ENCODE measurements at places on chromosomes 2 and 18.

DNA sequence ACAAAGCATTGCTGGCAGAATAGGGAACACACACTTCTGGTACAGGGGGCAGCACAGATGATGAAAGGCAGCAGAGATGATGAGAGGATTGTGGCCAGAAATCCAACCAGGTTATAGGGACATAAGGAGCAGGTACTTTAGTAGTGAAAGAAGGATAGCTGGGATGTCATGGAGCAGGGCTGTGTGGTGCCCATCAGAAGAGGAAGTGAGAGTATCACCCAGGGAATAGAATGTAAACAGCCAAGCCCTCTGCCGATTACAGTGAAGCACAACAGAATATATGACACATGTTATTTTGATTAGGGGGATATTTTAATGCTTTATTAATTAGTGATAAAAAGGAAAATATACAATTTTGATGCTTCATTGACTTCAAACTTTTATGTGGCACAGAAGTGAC lies 883.4 kb upstream of the CDH2 start:
- no peak for DNase-seq

- no peak for DNase-seq
Observed at GRCh38 chr2:217098435-217098834, 238.6 kb upstream of the TNP1 start.

DNA sequence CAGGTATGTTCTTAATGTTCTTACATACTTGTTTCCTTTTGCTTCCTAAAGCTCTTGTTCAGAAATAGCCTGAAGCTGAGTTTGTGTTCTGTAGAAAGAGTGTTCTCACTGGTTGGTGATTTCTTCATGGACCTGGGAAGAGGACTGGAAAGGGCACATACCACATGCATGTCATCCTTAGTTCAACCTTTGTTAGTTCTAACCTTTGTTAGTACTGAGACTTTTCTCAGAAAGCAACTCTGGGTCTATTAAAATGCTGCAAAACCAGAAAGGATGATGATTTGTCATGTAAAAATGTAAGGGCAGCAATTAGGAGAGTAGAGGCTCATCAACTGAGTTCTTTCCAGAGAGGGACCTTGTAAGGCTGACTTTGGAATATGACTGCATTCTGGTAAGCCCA lies 2.5 kb upstream of the FAP start:
- DNase-seq, result no peak

- DNase-seq, result no peak
Observed at GRCh38 chr2:177445200-177445599, 52.6 kb downstream of the AGPS start.

GRCh38 chr18:77676910-77677309 lies 427.3 kb downstream of the GALR1 start:
- DNase-seq, result no peak

DNA sequence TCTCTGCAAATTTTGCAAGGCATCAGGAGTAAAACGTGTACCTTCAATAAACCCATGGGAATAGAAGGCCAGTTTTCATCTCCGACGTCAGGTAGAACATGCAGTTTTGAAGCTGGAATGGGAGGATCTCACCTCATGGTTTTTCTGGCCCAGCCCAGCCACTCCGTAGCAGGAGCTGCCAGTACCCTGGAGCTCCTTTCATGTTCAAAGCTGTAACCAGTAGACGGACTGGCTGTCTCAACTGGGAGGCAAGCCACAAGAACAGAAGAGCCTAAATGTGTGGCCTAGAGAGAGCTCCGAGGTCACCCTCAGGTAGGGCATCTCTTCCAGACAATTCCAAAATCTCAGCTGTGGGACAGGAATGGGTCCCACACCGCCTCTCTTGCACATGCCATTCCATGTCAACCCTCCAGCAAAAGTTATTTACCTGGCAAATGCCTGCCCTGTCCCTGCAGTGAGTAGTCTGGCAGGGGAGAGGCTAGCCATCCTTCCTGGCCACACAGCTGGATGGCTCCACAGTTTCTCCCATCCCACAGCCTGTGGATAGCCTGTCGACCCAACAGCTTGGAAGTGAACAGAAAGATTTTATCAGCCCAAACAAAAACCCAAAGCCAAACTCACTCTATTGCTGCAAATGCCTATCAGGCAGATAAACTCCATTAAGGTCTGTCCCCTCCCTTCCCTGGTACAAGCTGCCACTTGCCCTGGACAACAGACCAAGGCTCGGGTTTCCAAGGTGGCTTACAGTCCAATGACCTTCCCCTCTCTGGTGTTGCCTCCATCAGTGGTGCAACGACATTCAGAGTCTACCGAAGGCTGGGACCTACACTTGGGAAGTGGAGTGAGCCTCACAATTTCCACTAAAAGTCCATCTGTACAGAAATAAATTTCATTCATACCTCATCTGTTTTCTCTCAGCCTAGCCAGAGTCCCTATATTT lies 27.8 kb downstream of the CRACDL start:
- DNase-seq, result no peak

DNA sequence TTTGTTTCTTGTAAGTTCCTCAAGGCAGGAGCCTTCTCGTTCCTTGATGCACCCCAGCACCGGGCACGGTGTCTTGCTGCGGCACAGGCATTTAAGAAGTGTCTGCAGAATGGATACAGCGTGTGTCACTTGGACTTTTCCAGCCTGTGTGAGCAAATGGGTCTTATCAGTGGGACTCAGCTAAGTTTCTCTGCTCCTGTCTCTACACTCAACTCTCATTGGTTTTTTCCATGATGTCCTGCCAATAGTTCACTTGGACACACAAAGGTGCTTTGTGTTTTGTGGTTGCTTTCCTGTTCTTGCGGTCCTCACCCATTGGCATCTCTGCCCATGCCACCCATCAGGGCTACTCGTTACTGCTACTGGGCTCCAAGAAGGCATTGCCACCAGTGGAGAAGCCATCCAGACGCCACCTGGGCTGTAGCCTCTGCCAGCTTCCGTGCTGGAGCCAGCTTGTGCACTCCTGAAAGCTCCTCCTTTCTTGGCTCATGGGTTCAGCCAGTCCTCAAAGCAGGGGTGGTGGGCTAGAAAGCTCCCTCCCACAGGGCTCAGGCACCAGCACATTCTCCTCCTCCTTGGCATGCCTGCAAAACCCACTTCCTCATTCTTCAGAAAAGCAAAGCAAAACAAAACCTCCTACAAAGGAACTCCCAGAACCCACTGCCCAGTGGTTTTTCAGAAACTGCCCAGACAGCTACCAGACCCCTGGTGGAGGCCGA lies 41.4 kb downstream of the IL1R2 start:
- DNase-seq, result no peak

DNA sequence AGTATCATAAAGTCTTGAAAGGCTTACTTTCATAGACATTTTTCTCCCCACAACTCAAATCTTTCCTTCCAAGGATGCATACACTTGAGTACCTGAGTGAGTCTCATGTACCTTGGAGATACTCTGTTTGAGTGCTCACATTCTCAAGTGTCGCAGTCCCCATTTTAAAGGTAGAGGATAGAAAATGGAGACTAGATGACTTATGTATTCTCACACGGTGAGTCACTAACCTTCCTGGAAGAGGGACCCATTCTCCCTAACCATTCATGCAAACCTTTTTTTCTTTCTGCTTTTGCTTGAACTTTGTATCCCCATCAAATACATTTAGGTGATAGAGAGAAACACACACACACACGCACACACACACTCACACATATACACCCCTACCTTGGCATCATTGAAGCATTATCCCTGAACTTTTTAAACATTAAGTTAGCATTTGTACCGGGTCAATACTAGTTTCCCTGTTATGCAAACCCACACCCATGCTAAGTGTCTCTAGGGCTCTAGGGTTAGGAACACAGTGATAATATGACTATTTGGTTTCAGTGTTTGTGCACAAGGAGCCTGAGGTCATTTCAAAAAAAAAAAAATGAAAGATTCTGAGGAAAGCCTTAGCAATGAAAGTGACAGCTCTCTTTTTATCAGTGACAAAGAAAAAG lies 236.2 kb downstream of the IKZF2 start:
- no peak for DNase-seq

- no peak for DNase-seq
Observed at GRCh38 chr2:45889620-45890370, 238.3 kb downstream of the PRKCE start.

- no peak for DNase-seq
Observed at GRCh38 chr2:11466307-11467128, 557 bp upstream of the E2F6 start.

GRCh38 chr2:101837354-101837753 lies 139.8 kb downstream of the MAP4K4 start:
- no peak for DNase-seq

DNA sequence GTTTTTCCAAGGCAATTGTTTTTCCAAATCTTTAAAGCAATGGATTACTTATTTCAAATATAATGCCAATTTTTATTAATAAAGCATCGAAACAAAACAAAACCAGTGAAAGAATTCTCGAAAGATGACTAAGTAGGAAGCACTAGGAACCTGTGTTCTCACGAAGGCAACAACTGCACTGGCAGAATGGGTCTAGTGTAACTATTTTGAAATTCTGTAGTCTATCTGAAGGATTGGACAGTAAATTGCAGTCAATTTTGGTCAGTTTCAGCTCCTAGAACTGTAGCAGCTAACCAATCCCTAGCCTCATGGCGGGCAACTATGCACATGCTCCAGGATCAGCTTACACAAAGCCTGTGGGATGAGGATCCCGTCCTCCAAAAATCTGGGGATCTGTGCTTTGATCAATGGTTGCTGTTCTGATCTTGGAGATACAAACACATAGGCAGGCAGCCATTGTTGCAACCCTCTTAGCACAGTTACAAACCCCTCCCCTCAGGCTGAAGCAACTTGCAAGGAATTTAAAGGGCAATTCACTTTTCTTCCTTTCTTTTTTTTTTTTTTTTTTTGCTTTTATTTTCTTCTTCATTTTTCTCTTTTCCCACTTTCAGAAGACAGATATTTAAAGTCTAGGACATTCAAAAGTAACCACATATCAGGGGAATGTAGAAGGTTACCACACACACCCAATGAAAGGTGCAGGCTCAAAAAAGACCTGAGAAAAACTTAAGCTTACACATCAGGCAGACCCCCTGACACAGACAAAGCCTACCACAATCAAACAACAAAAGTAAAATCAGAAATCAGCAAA lies 147.6 kb downstream of the THADA start:
- DNase-seq, result no peak

DNA sequence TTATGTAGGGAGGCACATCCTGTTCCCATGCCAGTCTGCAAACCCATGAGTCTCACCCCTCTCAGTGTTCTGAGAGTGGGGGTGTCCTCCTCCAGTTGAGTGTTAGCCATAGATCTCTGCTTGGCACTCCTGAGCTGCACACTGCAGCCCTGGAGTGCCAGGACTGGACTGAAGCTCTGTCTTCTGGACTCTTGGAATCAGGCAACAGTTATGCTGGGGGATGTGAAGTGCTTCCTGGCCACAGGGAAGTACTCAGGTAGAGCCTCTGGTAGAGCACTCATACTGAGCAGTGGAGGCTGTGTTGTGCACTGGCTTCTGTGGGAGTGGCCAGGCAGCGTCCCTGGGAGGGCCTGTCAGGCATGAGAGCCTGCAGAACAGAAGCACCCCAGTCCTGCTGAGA lies 43.0 kb downstream of the SERPINB7 start:
- no peak for DNase-seq

GRCh38 chr18:11327391-11328009 lies 178.1 kb upstream of the PIEZO2 start:
- no peak for DNase-seq

GRCh38 chr2:211846714-211847113 lies 691.9 kb downstream of the ERBB4 start:
- DNase-seq, result no peak

DNA sequence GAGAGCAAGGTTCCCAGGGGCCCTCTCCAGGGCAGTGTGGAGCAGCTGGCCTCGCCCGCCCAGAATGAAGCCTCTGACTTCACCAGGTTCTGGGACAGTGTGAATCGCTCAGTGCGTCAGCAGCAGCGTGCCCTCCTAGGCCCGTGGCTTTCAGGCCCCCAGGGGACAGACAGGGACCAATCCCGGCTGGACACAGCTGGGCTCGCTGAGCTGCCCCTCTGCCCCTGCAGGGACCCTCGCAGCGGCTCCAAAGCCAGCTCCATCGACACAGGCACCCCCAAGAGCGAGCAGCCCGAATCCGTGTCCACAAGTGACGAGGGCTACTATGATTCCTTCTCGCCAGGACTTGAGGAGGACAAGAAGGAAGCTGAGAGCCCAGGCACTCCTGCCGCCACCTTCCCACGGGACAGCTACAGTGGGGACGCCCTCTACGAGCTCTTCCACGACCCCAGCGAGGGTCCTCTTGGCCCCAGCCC lies 7.6 kb downstream of the AMER3 start:
- DNase-seq, result no peak

GRCh38 chr18:7198326-7198725 lies 32.6 kb upstream of the LRRC30 start:
- DNase-seq, result no peak

GRCh38 chr2:53173698-53174455 lies 593.7 kb upstream of the CHAC2 start:
- DNase-seq, result no peak

DNA sequence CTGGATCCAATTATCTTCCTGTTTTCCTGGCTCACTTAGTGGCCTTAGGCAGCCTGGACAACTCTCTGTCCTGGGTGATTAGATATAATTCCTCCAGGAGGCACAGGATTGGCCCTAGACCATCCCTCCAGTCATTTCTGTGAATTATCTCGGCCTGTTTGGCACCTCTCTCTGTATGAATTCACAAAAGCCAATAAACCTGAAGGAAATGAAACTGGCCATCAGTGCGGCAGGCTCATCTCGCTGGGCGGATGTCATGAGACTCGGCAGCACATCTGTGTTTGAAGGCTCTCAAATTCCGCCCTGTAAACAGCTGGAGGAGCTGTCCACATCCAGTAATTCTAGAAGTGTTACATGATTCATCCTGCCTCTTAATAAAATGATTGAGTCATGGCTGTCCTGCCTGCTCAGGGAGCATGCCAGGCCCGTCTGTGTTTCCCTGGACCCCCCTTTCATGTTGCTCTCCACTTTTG lies 38.6 kb downstream of the ACOXL start:
- no peak for DNase-seq

All from activated CD4-positive, alpha-beta T cell treated with anti-CD3 and anti-CD28 coated beads for 24 hours (primary cell).